CD8-positive, alpha-beta memory T cell (primary cell): ENCODE measurements at places on chromosomes 5 and 9.

- DNase-seq, result no peak
Measured at GRCh38 chr9:99387431-99387830, 165.3 kb downstream of the SEC61B start.

- DNase-seq, result no peak
Measured at GRCh38 chr9:1913631-1914330, 101.4 kb upstream of the SMARCA2 start.

DNA sequence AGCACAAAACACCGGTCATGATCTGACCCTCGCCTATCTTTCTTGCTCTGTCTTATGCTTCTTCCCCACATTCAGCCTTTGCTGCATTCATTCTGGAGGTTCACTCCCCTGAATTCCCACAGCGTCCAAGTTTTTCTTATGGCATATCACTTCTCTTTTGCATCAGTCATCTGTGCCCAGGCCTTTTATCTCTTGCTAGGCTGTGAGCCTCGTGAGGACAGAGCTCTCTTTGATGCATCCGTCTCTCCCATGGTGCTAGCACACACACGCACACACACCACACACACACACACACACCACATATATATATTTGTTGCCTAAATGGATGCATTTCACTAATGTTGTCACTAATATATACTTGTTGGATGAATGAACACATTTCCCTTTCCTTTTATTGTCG lies 45.8 kb upstream of the ATG10 start:
- no peak for DNase-seq

- no peak for DNase-seq
Measured at GRCh38 chr5:161547406-161547737, 847 bp upstream of the GABRB2 start.

GRCh38 chr9:13555516-13555915 lies 276.0 kb upstream of the MPDZ start:
- DNase-seq, result no peak

DNA sequence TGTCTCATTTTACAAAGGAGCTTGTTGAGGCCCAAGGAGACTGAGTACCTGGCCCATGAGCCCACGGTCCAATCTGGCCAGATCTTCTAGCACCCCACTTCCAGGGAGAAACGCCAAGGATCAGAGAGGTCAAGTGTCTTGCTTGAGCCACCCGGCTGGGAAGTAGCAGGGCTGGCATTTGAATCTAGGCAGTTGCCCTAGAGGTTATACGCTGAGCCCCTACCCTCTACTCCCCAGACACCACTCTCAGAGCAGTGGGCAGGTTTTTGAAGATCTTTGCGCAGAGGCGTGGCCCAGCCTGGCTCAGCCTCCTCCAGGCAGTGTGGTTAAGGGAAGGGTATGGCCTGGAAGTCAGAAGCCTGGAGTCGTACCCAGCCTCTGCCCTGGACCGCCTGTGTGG lies 5.8 kb upstream of the NUP214 start:
- no peak for DNase-seq

DNA sequence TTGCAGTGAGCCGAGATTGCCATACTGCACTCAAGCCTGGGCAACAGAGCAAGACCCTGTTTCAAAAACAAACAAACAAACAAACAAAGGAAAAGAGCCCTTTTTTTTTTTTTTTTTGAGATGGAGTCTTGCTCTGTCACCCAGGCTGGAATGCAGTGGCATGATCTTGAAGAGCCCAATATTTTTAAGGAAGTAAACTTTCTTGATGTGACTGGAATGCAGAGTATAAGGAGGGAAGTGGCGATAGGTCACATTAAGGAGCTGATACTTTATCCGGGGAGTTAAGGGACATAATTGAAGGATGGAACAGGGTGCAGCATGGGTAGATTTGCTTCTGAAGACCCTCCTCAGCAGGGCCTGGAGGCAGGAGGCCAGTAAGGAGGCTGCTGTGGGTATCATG lies 13.0 kb downstream of the NAIF1 start:
- DNase-seq, result no peak

DNA sequence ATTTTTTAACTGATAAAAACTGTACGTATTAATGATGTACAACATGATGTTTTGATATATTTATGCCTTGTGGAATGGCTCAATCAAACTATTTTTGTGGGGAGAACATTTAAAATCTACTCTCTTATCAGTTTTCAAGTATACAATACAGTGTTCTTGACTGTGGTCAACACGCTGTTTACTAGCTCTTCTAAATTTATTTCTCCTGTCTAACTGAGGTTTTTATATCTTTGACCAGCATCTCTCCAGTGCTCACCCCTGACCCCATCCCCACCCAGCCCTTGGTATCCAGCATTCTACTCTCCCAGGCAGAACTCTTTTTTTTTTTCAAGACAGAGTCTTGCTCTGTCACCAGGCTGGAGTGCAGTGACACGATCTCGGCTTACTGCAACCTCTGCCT lies 169.6 kb upstream of the SNX2 start:
- DNase-seq, result no peak

DNA sequence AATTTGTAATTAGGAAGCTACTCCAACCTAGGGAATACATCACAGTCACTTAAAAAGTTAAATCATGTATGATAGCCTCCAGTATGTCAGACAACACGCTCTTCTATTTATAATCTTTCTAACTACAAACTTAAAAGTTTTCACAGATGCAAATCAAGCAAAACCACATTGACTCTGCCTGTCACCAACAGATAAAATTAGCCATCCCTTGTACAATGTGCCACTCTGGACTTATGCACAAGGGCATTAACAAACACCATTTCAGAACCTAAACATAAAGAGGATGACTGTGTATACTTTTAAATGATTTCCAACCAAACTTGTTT lies 14.7 kb downstream of the ERP44 start:
- no peak for DNase-seq

DNA sequence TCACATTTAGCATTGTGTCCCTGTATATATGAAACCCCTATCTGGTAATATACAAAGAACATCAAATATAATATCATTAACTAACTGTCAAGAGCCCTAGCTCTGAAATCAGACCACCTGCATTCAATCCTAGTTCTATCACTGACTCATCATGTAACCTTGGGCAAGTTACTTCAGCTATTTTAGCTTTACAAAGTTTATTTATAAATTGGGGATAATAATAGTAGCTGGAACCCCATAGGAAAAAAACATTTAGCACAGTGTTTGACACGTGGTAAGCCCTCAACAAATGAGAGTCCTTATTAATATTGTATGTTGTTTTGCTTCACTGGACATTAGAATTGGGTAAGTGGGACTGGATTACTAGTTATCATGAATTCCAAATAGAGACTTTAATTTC lies 157.5 kb downstream of the EBF1 start:
- no peak for DNase-seq

GRCh38 chr5:147935032-147935431 lies 28.7 kb upstream of the C5orf46 start:
- no peak for DNase-seq

DNA sequence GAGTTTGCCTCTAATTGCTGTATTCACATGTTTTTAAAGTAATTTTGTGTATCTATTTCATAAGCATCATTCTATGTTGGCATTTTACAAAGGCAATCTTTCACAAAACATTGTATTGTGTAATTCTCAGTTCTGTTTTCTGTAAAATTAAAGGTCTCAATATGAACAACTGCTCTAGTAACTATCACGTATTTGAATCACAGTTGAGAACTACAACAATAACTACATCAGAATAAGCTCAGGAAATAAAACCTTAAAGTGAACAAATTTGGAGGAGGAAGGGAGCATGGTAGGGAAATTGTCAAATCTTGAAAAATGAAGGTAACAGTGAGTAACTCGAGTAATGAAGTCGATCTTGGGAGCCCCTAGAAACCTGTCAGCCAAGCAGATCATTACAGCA lies 22.5 kb upstream of the CAMK4 start:
- no peak for DNase-seq

DNA sequence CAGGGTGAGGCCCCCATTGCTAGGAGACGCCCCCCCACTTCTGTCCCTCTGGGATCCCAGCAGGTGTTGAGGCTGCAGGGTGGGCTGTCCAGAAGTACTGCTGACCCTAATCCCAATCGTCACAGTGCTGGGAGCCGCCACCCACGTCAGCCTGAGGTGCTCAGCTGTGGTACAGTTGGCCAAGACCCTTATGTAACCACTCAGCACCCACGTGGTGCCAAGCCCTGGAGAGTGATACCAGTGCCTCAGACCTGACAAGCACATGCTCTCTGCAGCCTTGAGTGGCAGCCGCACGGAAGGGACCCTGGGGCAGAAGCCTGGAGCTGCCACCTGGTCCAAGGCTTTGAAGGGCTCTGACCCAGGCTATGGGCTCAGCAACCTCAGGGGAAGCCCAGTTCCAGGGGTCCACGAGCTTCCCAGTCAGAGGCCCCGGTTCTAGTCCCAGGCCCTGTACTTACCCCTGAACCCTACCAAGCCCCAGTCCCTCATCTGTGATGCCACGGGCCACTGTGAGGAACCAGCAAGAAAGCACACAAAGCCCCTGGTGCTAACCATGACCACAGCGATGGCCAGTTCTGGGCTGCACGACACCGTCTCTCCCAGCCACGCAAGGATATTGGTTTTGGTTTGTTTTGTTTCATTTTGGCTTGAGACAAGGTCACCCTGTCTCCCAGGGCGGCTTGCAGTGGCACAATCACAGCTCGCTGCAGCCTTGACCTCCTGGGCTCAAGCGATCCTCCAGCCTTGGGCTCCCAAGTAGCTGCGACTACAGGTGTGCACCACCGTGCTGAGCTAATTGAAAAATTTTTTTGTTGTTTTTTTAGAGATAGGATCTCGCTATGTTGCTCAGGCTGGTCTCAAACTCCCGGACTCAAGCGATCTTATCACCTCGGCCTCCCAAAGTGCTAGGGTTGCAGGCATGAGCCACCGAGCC lies 50.7 kb downstream of the DBH start:
- no peak for DNase-seq

GRCh38 chr9:92299116-92299515 lies 5.6 kb upstream of the IARS1 start:
- DNase-seq, result no peak

DNA sequence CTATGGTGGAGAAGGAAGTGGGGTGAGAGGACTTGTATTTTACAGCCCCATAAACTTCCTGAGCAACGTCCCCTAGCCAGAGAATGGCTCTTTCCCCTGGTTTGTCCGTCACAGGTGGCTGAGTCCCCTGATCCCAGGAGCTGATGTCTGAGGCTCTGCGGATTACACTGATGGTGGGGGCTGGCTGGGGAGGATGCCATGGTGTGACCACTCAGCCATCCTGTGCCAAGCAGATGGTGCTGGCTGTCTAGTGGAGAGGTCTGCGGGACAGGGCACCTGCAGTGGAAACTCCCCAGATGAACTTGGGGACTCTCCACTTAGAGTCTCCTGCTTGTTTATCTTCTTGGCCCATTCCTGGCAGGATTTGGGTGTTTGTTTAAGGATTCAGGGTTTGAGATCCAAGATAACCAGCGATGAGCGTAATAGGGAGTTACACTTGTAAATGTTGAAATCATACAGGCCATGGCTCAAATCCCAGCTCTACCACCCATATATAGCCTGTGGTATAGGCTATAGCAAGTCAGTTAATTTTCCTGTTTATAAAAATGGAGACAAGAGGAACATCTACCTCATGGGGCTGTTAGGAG lies 4.7 kb upstream of the PTGS1 start:
- no peak for DNase-seq

- DNase-seq, result no peak
Measured at GRCh38 chr5:111295649-111296048, 71.5 kb downstream of the CAMK4 start.

DNA sequence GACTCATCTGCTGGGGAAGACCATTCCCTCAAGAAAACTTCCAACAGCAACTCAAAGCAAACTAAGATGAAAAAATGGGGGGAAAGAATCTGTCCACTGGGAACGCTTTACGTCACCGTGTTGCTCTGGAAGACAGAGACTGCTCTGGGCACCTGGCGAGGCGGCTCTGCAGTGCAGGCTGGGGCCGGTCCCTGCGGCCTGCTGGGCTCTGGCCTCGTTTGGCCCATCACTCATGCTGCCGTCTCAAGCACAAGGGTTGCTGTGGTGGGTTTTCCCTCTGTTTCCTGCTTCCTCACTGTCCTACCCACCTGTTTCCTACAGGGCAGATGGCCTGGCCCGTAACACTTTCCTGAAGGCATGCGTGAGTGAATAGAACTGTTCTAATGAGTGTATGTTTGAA lies 92.9 kb upstream of the OTULINL start:
- no peak for DNase-seq

DNA sequence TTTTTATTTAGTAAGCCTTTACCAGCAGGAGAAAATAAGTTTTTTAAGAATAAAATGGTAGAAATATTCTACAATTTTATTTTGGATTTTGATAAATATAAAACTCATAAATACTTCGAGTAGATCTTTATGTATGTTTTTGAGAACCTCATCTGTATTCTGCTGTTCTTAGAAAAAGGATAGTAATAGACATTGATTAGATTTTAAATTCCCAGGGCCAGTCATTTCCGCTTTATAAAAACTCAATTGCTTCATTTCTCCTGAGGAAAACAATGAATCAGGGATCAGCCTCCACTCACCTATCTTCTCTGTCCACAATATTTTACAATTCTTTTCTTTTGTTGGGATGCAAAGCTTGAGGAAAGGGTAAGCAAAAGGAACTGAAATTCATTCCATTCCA lies 1983.5 kb upstream of the C9orf72 start:
- DNase-seq, result no peak

GRCh38 chr5:127203818-127204217 lies 86.8 kb upstream of the MEGF10 start:
- no peak for DNase-seq

- DNase-seq, result no peak
Measured at GRCh38 chr5:119386596-119387344, 31.0 kb downstream of the TNFAIP8 start.

- no peak for DNase-seq
Measured at GRCh38 chr5:157820593-157821252, 38.2 kb downstream of the CLINT1 start.

DNA sequence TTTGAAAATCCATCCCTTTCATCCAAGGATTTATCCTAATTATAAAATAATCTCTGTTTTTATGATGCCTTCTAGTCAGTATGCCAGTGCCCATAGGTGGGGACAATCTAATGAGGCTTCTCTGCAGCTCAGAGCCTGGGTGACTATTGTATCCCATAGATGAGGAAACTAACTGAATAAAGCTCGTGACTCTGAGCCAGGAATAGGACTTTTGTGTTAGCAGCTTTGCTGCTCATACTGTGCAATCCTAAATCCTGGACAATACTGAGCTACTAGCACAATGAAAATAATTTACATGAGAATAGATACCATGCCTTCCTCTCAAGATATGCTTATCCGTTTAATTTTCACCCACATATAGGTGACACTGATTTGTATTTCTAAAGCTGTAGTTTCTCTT lies 443.0 kb downstream of the PLK2 start:
- DNase-seq, result no peak

DNA sequence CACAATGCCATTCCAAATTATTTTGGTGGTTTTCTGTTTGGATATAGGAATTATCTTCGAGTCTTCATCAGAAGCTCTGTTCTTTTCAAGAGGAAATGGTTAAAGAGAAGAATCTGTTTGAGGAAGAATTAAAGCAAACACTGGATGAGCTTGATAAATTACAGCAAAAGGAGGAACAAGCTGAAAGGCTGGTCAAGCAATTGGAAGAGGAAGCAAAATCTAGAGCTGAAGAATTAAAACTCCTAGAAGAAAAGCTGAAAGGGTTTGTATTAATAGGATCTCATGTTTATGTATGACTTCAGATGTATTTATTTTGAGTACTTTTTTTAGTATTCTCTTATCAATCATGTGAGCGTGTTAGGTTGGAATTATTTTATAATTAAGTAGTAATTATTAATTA lies 15.0 kb downstream of the HMMR start:
- no peak for DNase-seq
